ENCODE measurements at places on chromosomes 2 and 18.

- peak; percentile 18 for DNase-seq
These were observed 120.9 kb upstream of the SMIM21 start for GRCh38 chr18:75548353-75548905.

GRCh38 chr2:157245846-157246764 is 11.4 kb upstream of the GALNT5 start:
- peak; percentile 58 for DNase-seq

GRCh38 chr18:5982332-5982731 is 87.0 kb upstream of the TMEM200C start:
- DNase-seq: no peak

DNA sequence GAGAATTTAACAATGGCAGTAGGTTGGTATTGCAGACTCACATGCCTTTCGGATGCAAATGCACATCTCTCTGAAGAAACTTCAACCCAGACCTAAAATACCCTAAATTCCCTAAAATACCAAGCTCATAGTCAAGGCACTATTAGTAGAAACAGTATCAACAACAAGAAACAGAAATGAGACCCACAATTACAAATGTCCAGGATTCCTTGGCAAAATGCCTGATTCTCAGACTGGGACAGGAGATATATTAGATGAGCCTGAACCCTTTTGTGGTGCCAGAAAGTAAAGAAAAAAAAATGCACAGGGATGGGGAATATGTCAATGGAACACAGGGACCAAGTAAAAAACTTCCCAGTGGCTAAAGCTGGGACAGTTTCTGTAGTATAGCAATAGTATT is 77.2 kb downstream of the NAT8 start:
- DNase-seq: no peak

DNA sequence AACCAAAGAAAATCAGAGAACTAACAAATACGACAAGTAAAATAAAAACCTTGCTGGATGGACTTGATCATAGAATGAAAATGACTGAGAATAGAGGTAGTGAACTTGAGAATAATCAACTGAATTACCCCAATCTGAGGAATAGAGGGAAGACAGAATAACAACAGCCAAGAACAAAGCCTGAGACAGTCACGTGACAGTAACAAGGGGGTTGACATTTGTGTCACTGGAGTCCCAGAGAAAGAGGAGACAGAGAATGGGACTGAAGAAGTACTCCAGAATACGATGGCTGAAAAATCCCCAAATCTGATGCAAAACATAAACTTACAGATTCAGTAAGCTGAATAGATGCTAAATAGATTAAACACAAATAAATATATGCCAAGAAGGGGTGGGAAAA is 248.5 kb upstream of the HDAC4 start:
- DNase-seq: no peak

- DNase-seq: no peak
These were observed 23.4 kb downstream of the TMEM177 start for GRCh38 chr2:119702203-119702917.

- no peak for DNase-seq
These were observed 26.3 kb upstream of the AGAP1 start for GRCh38 chr2:235467588-235467987.

DNA sequence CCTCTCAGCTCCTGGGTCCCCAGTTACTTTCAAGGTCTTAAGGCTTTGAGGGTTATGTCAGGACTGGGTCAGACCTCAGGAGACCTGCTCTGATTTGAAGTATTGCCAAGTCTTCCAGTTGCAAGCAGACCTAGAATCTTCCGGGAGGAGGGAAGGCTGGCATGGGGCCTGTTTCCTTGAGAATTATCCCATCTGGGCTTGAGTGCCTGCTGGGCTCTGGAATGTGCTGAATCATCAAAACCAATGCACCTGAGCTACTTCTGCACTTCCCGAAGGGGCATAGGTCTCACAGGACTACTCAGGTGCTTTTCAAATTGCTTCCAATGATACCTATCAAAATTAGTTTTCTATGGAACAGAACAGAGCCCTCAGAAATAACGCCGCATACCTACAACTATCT is 327.3 kb downstream of the XIRP2 start:
- no peak for DNase-seq

DNA sequence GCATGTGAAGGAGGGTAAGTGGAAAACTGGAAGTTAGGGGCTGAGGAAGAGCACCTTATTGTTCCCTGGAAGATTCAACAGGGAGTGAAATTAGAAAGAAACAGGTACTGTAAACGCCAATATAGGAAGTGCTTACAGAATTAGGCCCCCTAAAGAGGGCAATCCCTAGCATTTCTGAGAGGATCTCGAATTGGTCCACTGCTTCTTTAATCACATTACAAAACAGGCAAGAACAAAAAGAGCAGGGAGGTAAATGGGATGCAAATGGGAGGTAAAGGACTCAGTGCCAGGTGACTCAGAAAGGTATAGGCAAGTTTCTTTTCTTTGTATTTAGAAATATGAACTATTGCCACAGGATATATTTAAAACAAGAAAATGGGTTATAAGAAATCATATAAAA is 116.4 kb upstream of the FANCL start:
- DNase-seq: no peak
